ENCODE measurements at places on chromosomes 6 and 20.

DNA sequence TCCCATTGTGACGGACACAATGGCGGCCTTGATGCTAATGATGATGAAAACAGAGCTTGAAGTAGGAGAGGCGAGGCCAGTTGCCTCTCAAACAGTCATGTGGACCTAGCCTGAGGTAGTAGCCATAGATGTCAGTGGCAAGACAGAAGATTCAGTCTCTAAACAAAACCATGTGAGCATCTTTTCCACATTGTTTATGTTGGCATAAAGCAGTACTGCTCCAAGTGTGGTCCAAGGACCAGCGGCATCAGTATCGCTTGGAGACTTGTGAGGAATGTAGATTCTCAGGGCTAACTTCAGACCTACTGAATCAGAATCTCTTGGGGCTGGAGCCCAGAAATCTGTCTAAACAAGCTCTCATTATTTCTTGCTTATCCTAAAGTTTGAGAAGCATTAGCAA is 312.8 kb upstream of the JAG1 start:
- DNase-seq, result peak; percentile 5

GRCh38 chr20:58019850-58020625 is 208.4 kb downstream of the ANKRD60 start:
- no peak for DNase-seq

DNA sequence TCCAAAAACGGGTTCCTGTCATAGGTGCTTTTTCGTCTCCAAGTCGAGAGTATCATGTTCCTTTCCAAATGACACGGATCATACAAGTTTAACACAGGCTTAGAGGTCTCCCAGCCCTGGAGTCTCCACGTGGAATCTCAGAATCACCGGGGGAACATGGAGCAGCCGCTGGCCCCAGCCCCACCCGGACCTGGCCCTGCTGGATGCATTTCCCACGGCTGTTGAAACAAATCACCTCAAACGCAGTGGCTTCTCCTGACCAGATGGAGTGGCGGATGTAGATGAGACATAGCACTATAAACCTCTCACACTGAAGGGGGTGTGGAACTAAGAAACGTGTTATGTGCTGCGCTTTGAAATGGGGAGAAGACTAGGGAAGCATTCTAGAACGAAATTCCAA is 70.0 kb upstream of the FRMD1 start:
- DNase-seq, result no peak

DNA sequence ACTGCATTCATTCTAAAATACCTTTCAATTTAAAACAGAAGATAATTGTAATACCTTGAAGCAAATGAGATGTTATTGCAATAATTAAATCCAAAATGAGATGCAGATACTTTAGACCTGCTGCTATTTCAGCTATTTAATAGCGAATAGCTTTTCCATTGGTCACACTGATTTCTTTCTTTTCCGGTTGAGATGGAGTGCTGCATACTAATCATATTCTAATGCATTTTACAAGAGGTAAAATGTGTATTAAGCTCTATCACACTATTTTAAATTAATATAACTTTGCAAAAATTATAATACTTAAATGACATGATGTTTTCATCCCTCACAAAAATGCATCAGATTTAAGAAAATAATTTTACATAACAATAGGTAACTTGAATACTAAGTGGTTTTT is 74.0 kb downstream of the ADGRB3 start:
- no peak for DNase-seq

GRCh38 chr6:131366223-131366622 is 206.8 kb upstream of the ARG1 start:
- no peak for DNase-seq

- DNase-seq, result no peak
Measured at GRCh38 chr6:87806635-87807034, 104.6 kb upstream of the AKIRIN2 start.

DNA sequence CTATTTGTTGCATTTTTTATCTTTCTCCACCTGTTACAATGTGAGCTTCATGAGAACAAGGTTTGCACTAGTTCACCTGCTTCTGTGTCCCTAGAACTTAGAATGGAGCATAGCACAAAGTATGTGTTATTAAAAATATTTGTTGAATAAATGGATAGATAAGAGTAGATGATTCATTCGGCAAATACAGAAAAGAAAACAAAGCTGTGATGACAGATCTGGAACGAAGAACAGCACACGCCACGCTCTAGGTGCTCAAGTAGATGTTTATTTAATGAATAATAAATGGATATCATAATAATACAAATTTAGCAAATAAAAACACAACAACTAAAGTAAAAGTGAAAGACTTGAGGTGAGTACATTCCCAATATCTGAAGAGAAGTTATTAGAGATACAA is 273.1 kb downstream of the HAO1 start:
- DNase-seq, result no peak

DNA sequence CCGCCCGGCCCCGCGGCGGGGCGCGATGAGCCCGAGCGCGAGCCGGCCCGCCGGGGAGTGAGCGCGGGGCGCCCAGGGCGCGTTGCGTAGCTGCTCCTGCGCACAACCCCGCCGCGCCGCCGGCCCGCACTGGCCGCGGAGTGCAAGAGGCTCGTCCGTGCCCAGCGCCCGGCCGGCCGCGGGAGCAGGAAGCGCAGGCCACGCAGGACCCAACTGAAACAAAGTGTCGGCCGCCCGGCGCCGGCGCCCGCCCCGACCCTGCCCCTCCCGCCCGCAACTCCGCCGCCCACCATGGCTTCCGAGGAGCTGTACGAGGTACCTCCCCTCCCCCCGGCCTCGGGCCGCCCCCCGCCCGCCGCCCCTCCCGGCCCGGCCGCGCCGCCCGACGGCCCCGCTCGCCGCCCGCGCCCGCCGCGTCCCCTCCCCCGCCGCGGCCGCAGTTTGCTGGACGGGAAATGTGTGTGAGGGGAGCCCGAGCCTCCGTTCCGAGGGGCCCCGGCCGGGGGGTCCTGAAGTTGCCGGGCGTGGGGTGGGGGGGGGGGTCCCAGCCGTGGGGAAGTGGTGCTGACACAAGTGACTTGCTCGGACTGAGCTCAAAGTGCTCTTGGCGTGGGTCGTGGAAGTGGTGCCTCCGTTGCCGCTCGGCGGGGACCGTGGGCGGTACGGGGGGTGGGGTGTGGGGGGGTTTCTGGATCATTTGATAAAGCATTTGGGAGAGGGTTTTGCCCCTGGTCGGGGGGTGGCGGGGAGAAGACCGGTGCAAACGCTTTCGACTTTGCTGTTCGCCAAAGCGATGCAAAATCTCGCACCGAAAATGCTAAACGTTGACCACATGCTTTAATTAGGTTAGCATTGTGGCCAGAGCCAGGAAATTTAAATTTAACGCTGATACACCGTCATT is 539 bp downstream of the CDYL start:
- DNase-seq, result no peak
